ENCODE measurements at places on chromosomes 7 and 10. TPM values are rescaled to one million over a fixed set of nuclear protein-coding genes. Genes with fewer than 3 reads are reported as not detected.

SKIDA1 gene
- 1.5 TPM for total RNA-seq

GOLGA7B gene
- total RNA-seq, result 5.0 TPM

XPNPEP1 gene
- 34.5 TPM for total RNA-seq

CUZD1 gene
- total RNA-seq, result 1.5 TPM

PLEKHS1 gene
- 0.09 TPM for total RNA-seq

SLC35G1 gene
- total RNA-seq, result 8.8 TPM

IL6 gene
- total RNA-seq, result 1.8 TPM

LCOR gene
- 8.4 TPM for total RNA-seq

NUTM2E gene
- 0.53 TPM for total RNA-seq

C10orf88 gene
- total RNA-seq, result 8.7 TPM

FFAR4 gene
- total RNA-seq, result 0.14 TPM

MBL2 gene
- not detected for total RNA-seq

SFTPA1 gene
- not detected for total RNA-seq

PNLIPRP3 gene
- not detected for total RNA-seq

CTBP2 gene
- 103 TPM for total RNA-seq

GNGT1 gene
- not detected for total RNA-seq

PRTFDC1 gene
- 17.2 TPM for total RNA-seq

DYNC1I1 gene
- total RNA-seq, result 0.13 TPM

GRID1 gene
- 0.24 TPM for total RNA-seq

SEPHS1 gene
- total RNA-seq, result 66.5 TPM

MDFIC gene
- total RNA-seq, result 18.9 TPM

GNAT3 gene
- not detected for total RNA-seq

ASNS gene
- 68.2 TPM for total RNA-seq

PCLO gene
- 0.96 TPM for total RNA-seq

CYP3A4 gene
- total RNA-seq, result not detected

TUBB8 gene
- 0.12 TPM for total RNA-seq

LOXL4 gene
- total RNA-seq, result 1.3 TPM

ABCB1 gene
- total RNA-seq, result 0.29 TPM

ADAM22 gene
- 0.38 TPM for total RNA-seq

PON1 gene
- total RNA-seq, result 0.94 TPM

TYW1 gene
- 15.1 TPM for total RNA-seq

MOSPD3 gene
- total RNA-seq, result 16.0 TPM

ASL gene
- 20.8 TPM for total RNA-seq

LIPK gene
- not detected for total RNA-seq

TCAF2 gene
- total RNA-seq, result 0.41 TPM

NANOS1 gene
- 3.2 TPM for total RNA-seq

CLCN1 gene
- 0.02 TPM for total RNA-seq

NRCAM gene
- 73.8 TPM for total RNA-seq

OR13A1 gene
- total RNA-seq, result not detected

MMP21 gene
- total RNA-seq, result not detected

CAV2 gene
- 170 TPM for total RNA-seq

ZNF503 gene
- 13.0 TPM for total RNA-seq

EIF5AL1 gene
- 3.2 TPM for total RNA-seq

FXYD4 gene
- not detected for total RNA-seq

OR2A7 gene
- total RNA-seq, result not detected

SERPINE1 gene
- 1,104 TPM for total RNA-seq

KCNIP2 gene
- total RNA-seq, result 1.1 TPM

FHIP2A gene
- 8.9 TPM for total RNA-seq

SLC26A4 gene
- 0.02 TPM for total RNA-seq

PANK1 gene
- 5.5 TPM for total RNA-seq

HYAL4 gene
- total RNA-seq, result not detected

CTAGE4 gene
- not detected for total RNA-seq

GRID2IP gene
- total RNA-seq, result not detected

GIMAP6 gene
- not detected for total RNA-seq

TFR2 gene
- total RNA-seq, result 2.4 TPM

ZP3 gene
- 19.3 TPM for total RNA-seq

ITPRID1 gene
- total RNA-seq, result not detected

SLC18A3 gene
- not detected for total RNA-seq

Data from A549 treated with CORT108297 at 1 μM for 4 hours (cell line).